ENCODE measurements at places on chromosomes 3 and 15.

GRCh38 chr3:31634476-31634875 lies 101.8 kb downstream of the STT3B start:
- no peak for DNase-seq

DNA sequence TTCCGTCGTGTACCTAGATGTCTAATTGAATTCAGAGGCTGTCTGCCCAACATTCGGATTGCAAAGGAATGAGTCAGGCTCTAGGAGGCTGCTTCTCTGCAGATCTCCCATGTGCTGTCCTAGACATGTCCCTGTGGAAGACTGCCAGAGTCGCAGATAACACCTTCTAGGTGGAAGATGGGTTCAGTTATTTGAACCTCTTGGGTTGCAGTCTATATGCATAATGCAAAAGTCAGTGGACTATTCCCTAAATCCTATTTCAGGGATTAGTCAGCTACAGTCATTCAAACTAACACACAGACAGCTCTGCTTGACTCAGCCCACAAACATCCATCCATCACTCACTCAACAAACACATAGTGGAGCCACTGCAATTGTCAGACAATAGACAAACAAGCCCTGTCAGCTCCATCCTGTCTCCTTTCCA lies 300.0 kb upstream of the CTNNB1 start:
- DNase-seq = no peak

- DNase-seq = no peak
These were observed 705 bp downstream of the NIPA2 start for GRCh38 chr15:22839046-22839695.

- DNase-seq = no peak
These were observed 192.7 kb upstream of the LRIG1 start for GRCh38 chr3:66693461-66694031.

DNA sequence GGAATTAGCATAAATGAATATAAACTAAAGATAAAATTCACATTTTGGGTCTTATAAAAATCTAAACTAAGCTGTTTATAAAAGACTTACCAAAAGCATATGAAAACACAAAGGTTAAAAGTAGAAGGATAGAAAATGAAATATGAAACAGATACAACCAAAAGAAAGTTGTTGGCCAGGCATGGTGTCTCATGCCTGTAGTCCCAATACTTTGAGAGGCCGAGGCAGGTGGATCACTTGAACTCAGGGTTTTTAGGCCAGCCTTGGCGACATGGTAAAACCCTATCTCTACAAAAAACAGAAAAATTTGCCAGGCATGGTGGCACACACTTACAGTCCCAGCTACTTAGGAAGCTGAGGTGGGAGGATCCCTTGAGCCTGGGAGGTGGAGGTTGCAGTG lies 51.0 kb downstream of the CPA3 start:
- DNase-seq = no peak

DNA sequence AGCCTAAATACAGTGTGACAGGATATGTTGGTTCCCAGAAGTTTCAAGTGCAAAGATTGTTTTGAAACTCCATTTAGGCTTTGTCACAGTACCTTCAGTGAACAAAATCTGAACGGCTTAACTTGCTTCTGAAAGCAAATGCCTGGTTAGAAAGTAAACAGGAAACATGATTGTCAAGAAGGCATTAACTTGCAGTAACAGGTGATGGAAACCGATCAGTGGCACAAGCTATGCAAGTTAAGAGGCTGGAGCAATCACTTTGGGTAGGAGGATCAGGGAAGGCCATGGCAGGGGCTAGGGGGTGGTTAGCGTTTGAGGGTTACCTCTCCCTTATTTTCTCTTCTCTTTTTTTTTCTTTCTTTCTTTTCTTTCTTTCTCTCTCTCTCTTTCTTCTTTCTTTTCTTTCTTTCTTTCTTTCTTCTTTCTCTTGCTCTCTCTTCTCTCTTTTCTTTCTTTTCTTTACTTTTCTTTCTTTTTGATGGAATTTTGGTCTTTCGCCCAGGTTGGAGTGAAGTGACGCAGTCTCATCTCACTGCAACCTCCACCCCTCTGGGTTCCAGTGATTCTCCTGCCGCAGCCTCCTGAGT lies 2.4 kb downstream of the HYKK start:
- no peak for DNase-seq

- DNase-seq = no peak
These were observed 14.2 kb downstream of the LRIG1 start for GRCh38 chr3:66486646-66487045.

DNA sequence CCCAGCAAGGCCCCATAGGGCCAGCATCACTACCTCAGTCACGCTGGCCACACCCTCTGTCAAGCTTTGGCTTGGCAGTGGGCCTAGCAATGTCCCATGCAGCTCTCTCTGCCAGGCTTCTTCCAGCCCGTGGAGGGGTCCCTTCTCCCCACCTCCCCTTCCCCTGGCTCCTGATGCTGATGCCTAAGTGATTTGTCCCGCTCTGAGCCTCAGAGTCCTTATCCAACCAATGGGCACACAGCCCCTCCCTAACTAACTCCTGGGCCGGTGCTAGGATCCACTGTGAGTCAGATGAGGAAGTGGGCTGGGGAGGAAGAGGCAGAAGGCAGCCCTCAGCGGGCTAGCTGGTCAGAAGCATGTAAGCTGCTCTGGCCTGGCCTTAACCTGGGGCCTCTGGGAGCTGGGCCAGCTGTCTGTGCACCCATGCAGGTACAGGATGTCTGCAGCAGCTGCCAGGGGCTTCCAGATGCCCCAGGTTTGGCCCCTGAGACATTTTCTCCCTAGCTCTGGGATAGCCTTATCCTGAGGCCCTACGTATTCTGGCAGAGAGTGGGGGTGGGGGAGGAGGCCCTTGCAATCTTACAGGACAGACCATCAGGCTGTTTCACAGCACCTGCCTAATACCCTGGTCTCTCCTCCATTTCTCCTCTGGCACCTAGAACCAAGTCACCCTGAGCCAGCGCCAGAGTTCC lies 740 bp upstream of the ZBTB47 start:
- DNase-seq = no peak

DNA sequence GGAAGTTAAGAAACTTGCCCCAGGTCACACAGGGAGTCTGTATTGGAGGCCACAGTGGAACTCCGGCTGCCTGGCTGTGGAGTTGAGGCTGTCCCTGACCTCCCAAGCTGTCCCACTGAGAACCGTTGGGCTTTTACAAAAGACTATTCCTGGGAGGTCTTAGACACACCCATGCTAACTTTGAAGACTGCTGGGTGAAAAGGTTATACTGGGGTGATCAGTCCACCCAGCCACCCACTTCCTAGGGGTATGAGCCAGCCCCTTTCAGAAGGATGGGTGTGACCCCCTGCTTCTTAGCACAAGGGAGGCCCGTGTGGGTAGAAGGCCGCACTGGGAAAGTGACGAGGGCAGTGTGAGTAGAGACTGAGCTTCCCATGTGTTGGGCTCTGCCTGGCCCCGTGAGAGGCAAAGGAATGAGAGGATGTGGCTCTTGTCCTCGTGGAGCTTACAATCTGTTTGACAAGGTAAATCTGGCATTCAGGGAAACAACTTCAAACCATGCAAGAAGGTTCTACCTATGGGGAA lies 19.0 kb downstream of the MRAS start:
- DNase-seq = no peak
